ENCODE measurements at places on chromosomes 12 and 14.

DNA sequence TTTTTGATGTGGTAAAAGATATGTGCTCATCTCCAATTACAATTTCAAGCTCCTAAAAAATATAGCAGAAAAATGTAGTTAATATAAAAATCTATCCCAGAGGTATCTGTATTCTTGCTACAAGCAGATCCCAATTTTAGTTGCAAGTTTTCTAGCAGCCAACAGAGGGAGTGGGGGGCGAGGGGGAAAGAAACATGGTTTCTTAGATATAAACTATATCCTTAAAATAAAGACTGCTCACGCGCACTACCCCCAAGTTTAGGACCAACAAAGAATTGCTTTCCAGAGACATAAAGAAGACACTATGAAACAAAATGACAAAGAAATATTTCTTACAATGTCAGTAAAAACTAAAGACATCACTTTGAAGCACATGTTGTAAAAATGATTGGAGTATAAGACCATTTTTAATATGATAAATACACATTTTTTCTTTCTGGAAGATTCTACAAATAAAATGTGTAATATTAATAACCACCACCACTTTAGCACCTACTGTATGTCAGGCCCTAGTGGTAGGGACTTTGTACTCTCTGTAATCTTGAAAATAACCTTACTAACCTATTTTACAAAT, 5.4 kb downstream of the MAGOHB start:
- no peak for DNase-seq

DNA sequence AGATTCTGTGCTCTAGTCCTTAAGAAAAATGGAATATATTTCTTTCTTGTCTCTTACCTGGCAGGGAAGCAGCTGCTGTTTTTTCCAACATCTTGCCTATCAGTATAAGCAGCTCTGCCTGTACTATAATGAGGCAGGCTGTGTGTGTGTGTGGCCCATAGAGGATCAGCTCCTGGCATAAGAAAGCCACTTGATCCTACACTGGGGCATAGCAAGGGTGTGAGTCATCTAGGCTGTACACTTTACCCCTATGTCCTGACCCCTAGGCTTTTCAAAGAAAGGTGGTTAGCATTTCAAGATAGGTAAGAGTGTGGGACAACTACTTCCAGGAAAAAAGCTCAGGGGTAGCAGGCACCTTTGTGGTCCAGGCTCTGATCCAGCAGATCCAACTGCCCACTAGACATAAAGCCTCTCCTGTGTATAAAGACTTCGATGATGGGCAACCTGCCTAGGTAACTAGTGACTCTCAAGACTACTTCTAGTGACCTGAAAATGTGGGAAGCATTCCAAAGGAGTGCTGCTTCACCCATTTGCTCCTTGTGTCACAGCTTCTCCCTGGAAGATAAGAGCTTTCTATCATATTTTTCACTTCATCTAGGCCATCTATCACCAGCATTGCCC, 4.9 kb upstream of the SENP1 start:
- DNase-seq: no peak

GRCh38 chr14:75449696-75450095, 21.9 kb downstream of the JDP2 start:
- no peak for DNase-seq

- DNase-seq: no peak
Measured at GRCh38 chr12:126342866-126343265, 1277.6 kb downstream of the AACS start.

DNA sequence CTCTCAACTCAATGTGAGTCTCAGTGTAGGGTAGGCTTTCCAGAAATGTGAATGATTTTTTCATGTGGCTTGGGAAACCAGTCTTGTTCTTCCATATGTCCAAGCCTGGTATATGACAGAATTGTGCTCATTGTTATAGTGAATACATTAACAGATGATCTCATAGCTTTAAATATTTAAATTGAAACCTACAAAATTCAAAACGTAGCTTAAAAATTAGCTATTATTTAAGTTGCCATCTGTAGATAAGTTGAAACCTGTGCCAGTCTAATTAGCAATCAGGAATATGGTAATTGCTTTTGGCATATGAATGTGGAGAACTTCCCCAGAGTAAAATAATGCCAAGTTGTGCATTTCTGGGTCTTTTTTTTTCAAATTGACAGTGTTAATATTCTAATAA, 891.6 kb upstream of the SEL1L start:
- no peak for DNase-seq

DNA sequence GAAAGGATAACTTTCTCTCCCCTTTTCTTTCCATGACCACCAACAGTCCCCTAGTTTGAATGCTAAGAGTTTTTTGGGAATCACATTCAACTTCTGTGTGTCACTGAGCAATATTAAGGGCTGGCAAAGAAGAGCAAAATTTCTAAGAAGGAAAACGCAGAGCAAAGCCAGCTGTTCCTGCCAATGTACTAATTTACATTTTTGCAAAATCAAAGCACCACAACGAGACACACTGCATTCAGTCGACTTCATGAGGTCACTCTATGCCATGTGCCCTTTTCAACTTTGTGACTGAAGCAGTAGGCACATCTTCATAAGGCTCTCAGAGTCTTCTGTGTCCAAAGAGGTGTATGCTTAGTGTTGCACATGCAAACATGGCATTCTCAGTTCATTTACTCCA, 66.4 kb downstream of the PTPRR start:
- DNase-seq: no peak

- no peak for DNase-seq
Measured at GRCh38 chr14:49287004-49287403, 299.2 kb downstream of the RPS29 start.

GRCh38 chr14:59482541-59483331, 1.5 kb downstream of the L3HYPDH start:
- DNase-seq: no peak

DNA sequence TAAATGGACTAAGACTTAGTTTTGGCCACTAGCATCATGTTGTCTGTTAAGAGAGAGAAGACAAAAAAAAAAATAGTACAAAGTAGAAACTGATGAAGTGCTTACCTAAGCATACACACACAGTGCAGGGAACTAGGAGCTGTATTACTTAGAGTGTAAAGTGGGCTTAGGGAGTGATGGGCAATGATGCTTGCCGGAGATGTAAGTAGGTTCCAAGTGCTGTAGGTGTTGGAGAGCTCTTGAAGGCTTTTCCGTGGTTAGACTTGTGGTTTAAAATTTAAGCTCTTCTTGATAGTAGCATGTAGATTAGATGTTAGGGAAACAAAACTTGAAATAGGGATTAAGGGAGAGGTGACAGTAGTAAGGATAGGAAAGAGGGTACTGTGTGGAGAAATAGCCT, 34.7 kb downstream of the MIA2 start:
- DNase-seq: no peak

GRCh38 chr14:22040781-22041125, 367.1 kb upstream of the OR4E1 start:
- no peak for DNase-seq

GRCh38 chr12:117470804-117471203, 109.4 kb upstream of the NOS1 start:
- no peak for DNase-seq

- no peak for DNase-seq
Measured at GRCh38 chr12:113247123-113248050, 26.1 kb downstream of the TPCN1 start.

DNA sequence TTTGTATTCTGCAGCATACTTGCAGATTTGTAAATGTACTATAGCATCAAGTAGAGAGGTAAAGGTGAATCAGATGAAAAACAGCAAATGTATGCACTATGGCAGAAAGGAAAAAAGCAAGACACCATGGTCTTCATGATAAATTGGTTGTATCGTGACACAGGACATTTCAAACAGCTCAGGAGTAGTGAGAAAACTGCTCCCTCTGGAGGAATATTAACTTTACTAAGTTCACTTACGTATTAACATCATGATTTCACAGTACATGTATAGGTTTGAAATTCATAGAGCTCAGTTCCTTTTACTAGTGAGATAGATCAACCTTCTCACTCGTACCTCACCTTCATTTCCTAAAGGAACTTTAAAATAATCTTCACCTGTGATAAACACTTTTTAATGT, 6.5 kb downstream of the MBIP start:
- DNase-seq: no peak

GRCh38 chr14:73237219-73237785, at the start of gene PAPLN:
TSS of gene PAPLN (plus strand) at chr14:73237506. CDS start at chr14:73239779, 2,273 bp downstream.
- DNase-seq: no peak

GRCh38 chr12:109797905-109798669, 35.1 kb downstream of the TRPV4 start:
- DNase-seq: no peak

GRCh38 chr12:32742133-32742532, 13.6 kb downstream of the YARS2 start:
- no peak for DNase-seq

DNA sequence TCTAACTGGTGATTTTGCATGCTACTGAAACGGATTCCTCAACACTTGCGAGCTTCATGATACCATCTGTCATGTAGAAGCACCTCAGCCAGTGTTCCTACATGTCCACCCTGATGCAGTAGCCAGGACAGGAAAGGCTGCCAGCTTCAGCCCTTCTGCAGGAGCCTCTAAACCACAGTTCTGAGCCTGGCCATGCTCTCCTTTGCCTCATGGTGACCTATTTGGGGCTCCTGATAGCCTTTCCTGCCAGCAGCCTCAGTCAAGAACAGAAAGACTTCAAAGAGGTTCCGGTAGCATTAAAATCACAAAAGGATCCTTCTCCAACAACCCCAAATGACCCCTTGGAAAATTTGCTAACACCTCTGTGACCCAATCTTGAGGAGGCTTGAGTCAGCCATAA, 96.0 kb downstream of the CNTN1 start:
- no peak for DNase-seq

- DNase-seq: no peak
Measured at GRCh38 chr14:68986926-68987652, 8.0 kb upstream of the ACTN1 start.

GRCh38 chr14:34300882-34301734, 160.9 kb downstream of the SPTSSA start:
- no peak for DNase-seq

DNA sequence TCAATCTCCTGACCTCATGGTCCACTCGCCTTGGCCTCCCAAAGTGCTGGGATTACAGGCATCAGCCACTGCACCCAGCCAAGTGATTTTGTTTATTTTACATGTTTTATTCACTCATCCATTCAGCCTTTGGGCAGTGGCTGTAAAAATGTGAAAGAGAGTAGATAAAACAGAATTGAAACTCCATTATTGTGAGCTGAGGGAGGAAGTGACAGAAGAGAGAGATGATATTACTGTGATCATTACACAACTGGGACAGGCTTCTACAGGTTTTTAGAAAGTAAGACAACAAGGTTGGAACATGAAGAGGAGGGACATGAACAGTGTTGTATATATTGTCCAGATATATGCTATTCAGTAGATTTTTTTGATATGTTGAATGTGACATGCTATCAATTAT, 25.0 kb downstream of the CREBL2 start:
- no peak for DNase-seq

DNA sequence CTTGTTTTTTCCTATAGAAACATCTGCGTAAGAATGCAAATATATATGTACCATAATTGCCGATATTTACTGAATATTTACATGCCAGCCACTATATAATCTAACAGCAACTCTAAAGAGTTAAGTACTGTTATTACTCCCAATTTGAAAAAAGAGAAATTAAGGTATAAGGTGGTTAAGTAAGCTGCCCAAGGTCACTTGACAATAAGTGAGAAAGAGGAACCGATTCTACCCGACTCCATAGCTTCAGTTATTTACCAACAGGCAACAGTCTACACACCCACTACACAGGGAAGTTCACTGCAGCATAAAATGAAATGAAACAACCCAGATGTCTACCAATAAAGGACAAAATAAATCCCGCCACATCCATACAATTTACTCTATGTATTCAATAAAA, 1.1 kb downstream of the MIS18BP1 start:
- no peak for DNase-seq

GRCh38 chr14:70920608-70921007, 13.3 kb downstream of the PCNX1 start:
- DNase-seq: no peak

- no peak for DNase-seq
Measured at GRCh38 chr12:55682087-55682796, 25.5 kb downstream of the ITGA7 start.

DNA sequence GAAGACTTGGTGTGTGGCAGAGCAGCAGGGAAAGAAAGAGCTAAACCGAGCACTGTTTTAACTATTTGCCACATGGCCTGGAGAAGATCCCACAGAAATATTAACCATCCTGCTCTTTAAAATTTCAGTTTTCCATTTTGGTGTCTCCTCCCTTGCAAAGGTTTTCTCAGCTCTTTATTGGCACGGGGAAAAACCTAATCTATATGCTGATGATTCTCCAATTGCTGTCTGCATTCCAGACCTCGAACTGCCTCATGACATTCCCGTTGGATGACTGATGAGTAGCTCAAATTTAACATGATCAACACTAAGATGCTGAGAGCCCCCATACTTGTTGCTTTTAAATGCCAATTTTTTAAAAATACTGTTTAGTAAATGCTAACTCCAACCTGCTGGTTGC, 115.0 kb downstream of the EMP1 start:
- DNase-seq: no peak

DNA sequence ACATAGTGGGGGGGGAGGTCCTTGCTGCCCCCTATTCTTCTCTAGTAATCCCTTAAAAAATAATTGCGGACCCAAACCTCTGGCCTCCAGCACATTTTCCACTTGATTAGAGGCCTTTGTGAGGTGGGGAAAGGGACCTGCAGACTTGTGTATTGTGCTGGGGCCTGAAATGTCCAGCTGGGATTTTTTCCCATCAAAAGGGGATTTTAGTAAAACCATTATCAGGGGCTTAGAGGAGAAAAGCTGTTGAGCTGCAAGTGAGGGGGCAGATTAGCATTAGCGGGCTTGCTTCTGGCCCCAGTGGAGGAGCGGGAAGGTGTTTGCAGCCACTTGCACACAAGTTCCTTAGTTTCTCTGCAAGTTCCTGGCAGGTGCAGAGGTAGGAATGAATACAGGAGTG, 13.9 kb downstream of the FBXL14 start:
- no peak for DNase-seq

GRCh38 chr12:62618319-62618718, 151.7 kb downstream of the MON2 start:
- DNase-seq: no peak

- no peak for DNase-seq
Measured at GRCh38 chr14:20559461-20559904, 1.4 kb downstream of the RNASE9 start.

GRCh38 chr14:61528591-61529021, 166.7 kb upstream of the HIF1A start:
- DNase-seq: no peak

- no peak for DNase-seq
Measured at GRCh38 chr12:131816495-131816894, 11.7 kb upstream of the MMP17 start.

- no peak for DNase-seq
Measured at GRCh38 chr12:1691123-1692007, 495 bp downstream of the ADIPOR2 start.

GRCh38 chr12:91778938-91779400, 366.7 kb downstream of the BTG1 start:
- no peak for DNase-seq

DNA sequence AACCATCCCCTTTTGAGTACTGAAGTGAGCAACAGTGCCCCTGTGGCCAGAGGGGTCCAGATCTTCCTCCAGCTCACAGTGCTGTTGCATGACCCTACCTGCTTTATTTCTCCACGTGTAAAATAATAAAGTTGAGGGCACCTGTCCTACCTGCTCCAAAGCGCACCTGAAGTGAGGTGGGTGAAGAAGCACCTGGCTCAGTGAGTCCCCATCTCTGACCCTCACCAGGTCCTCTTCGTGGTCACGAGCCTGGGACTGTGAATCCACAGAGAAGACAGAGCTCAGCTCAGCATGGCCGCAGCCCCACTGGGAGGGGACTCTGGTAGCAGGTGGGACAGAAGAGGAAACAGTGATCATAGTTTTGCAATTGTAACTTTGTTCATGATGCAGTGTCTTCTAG, 976.7 kb upstream of the TMEM132C start:
- DNase-seq: no peak
